Stimulated activated CD8-positive, alpha-beta memory T cell treated with anti-CD3 and anti-CD28 coated beads, Interleukin-4, amount 100 ng/mL, for 1 hour (primary cell): ENCODE measurements at places on chromosomes 7 and 10.

- DNase-seq: no peak
Observed at GRCh38 chr10:46270086-46270811, 16.5 kb upstream of the ANTXRL start.

- DNase-seq: no peak
Observed at GRCh38 chr10:121942749-121943416, 15.1 kb upstream of the ATE1 start.

GRCh38 chr10:132891368-132891767 lies 51.0 kb downstream of the CFAP46 start:
- DNase-seq: no peak

DNA sequence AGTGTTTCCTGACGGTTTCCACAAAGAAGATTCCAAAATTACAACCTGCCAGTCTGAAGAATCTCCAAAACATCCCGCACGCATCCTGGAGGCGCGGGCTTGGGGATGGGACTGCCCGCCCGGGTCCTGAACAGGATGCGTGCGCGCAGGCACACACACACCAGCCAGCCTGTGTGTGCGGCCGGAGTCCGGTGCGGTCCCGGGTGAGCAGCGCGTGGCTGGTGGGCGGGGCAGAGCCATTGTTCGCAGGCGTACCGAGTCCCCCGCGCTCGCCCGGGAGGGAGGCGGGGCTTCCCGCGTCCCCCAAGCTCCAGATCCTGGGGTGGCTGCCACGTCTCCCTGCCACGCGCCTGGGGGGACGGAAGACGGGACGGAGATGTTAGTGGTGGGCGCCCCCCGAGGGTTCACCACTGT lies 675 bp upstream of the SCD start:
- DNase-seq: no peak

DNA sequence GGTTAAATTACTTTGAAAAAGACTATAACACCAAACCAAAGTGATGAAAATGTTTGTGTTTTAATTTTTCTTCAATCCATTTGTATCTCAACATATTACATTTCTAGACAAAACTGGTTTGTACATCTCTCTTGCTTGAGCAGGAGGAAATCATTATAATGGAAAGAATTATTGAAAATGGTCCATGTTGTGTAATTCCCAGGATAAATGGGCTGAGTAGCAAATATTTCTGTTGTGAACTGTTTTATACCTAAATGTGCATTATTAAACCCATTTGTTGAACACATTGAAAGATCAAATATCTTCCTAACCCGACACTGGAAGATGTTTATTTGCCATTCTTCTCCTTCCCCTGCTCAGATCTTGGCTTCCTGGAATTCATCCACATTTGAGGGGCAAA lies 14.1 kb upstream of the CDK6 start:
- DNase-seq: no peak

- DNase-seq: no peak
Observed at GRCh38 chr10:36182179-36182566, 540.1 kb upstream of the FZD8 start.

- DNase-seq: no peak
Observed at GRCh38 chr7:112447406-112447805, 2.9 kb upstream of the IFRD1 start.

DNA sequence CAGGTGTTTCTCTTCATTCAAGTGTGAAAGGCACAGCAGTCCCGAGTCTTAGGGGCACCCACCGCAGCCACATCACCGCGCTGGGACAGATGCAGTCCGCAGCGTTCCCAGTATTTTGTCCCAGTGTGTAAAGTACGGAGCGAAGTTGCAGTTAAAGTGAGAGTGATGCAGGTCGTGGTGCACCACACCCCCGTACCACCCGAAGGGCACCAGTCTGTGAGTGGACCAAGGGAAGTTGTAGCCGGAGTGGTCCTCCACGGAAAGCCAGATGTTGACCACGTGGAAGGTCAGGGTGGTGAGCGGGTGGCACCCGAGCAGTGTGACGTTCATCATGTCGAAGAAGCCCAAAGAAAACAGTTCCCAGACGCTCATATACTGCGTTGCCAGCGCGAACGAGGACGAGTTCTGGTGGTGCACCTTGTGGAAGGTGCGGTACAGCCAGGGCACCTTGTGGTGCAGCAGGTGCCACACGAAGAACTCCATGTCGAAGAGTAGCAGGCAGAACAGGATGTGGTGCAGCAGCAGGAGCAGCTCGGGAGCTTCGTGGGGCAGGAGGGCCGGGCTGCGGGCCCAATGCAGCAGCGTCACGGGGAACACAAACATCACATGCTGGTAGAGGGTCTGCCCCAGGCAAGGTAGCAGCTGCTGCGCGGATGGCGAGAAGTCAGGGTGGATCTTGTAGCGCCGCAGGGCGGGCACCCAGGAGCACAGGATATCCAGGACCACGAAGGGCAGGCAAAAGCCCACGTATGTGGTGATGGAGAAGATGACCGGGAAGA lies 526 bp downstream of the CH25H start:
- no peak for DNase-seq

DNA sequence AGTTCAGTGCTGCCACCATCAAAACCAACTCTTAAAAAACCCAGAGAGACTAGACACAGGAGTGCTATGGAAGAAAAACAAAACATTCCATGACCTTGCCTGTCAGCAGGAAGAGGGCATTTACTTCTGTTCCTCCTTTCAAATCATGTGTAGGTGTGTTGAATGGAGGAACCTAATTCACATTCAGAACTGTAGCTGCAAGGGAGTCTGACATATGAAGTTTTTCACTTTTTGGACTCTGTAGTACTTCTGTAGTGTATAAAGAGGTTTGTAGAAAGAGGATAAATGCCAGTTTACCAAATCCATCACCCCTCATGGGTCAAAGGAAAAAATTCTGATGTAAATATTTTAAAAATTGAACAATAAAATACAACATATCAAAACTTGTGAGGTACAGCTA lies 51.1 kb upstream of the SYPL1 start:
- no peak for DNase-seq

DNA sequence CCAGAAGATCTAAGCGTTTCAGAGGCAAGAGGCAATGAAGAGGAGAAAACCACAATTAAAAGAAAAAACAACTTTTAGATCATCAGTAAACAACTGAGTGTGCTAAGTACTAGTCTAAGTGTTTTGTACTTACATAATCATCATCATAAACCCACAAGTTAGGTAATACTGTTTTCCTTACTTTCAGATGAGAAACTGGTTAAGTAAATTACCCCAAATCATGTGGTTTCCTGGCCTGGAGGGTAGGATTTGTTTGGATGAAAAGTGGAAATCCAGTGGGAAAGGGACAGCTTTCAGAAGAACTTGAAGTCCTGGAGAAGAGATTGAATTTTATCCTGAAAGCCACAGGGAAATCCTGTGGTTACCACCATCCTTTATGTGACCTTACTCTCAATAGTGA lies 463.3 kb downstream of the LRMDA start:
- DNase-seq: no peak

DNA sequence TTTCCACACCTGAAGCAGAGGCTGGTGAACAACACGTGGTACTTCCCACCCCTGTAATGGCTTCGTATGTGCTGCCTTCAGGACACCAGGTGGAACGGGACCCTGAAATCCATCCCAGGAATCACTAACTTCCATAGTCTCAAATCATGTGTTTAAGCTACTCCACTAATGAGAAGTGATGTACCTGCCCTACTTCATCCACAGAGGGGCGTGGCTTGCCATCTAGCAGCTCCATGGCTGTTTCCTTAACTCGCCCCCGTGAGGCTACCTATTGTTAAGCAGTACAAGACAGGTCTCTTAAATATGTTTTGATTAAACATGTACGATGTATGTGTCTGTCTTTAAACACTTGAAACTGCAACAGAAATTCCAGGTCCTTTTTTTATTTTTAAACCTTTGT lies 31.8 kb downstream of the ARL3 start:
- DNase-seq: no peak

GRCh38 chr7:6705959-6706665 lies 635 bp downstream of the ZNF12 start:
- peak; percentile 5 for DNase-seq

GRCh38 chr10:124087672-124088634 lies 5.4 kb downstream of the CHST15 start:
- no peak for DNase-seq

- no peak for DNase-seq
Observed at GRCh38 chr7:50358779-50359178, 54.3 kb downstream of the IKZF1 start.

GRCh38 chr10:129891806-129892205 lies 72.3 kb downstream of the EBF3 start:
- DNase-seq: no peak

GRCh38 chr7:38448054-38448453 lies 174.6 kb upstream of the TARP start:
- no peak for DNase-seq

DNA sequence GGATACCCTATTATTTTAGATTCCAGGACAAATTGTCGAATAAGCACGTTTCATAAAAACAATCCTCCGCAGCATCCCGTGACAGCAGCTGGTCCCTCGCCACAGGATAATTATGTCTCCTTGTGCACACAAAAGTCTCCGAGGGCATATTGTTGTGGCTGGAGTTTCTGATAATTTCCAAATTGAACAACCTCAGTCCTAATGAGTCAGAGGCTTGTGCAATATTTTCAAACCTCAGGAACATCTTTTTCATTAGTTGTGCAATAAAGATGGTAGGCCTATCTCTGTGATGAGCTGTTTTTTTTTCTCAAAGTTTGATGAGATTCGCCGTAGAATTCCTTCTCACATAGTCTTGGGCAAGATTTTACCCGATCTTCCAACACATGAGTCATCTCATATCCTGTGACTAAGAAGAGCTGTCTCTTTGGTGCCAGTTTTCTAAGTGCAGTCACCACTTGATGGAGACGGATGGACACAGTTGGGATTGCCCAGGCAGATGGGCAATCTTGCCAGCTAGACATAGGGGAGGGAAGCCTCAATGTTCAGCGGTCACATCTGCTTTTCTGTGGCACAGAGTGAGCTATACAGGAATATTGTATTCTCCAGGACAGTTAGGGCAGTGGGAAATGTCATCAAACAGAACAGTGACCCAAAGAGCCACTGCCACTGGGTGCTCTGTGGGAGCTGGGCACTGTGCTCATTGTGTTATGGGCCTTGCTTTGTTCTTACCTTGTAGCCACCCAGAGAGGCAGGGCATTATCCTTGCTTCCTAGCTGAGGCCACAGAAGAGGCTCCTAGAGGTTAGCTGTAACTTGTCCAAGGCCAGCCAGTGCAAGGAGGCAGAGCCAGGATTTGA lies 7.8 kb downstream of the HTRA1 start:
- no peak for DNase-seq

DNA sequence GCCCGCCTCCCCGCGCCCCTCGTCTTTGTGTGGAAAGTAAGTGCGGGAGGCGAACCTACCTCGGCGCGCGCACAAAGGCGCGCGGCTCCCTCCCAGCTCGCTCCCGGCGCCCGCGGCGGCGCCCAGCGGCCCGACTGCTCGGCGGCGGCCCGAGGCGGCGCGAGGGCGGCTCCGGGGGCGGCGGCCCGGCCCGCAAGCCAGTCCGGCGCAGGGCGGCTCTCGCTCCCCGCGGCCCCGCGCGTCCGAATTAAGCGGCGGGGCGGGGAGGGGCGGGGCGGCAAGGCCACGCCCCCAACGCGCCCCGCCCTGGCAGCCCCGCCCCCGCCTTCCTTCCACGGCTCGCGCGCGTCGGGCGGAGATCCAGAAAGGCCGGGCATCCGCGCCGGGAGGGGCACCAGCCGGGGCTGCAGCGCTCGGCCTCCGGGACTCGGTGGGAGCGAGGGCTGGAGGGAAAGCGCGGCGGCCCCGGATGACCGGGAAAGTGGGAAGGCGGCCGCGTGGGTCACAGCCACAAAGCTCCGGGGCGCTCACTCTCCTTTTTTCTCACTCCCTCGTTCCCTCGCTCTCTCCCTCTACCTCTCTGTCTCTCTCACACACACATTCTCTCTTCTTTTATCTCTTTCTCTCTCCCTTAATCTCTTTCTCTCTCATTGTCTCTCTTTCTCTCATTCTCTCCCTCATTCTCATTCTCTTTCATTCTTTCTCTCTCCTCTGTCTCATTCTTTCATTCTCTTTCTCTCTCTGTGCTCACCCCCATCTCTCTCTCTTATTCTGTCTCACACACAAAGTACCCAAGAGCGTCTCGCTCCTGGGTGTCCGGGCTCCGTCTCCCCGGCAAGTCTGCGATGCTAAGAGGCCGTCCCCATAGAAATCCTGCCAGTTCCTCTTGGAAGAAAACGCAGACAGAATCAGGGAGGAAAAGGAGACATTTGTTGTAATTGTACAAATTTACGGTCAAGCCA lies 170.2 kb downstream of the FAM107B start:
- DNase-seq: peak; percentile 54

DNA sequence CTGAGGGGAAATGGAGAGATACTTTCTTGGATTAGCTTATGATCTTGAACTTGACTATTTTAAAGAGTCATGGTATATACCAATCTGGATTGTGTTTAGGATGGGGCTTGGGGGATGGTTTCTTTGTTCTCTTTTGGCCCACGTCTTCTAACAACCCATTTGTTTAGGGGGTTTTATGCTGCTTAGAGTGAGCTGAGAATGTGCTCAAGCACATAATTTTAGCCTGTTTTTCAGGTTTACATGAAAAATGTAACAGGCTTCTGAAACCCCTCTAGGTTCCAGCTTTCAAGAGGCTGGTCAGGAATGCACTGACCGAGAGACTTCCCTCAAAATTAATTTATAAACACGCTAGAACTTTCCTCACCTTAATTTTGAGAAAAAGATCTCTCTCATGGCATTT lies 94.3 kb downstream of the AUTS2 start:
- DNase-seq: no peak

DNA sequence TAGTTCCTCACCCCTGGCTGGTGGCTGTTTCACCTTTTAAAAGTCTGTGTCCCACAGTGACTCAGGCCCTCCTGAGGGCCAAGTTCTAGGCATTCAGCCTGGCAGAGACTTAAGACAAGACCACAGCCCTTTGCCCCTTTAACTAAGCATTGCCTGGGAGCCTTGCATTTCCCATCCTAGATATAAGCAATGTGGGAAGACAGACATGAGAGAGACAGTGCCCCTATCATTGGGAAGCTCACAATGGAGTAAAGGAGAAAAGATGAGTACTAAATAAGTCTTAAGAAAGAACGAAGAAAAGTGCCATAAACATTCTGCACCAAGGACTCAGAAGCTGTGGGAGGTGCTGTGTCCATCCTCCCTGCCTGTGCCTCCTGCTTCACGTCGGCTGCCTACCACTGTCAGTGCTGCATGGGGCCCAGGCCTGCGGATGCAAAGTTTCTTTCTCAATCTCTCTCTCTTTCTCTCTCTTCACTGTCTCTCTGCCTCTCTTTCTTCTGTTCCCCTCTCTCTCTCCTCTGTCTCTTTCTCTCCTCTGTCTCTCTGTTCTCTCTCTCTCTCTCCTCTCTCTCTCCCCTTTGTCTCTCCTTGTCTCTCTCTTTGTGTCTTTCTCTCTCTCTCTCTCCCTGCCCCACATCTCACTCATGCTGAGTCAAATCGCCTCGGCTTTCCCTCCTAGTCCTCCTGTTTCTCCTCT lies 21.5 kb downstream of the GPRIN2 start:
- DNase-seq: no peak
